Activated CD8-positive, alpha-beta T cell treated with anti-CD3 and anti-CD28 coated beads, Interleukin-2, amount 10 ng/mL, durations not matched to agents 7 days and 5 days (primary cell): ENCODE measurements at places on chromosomes 2 and 18.
A peak's percentile ranks its signal among the peaks of the same experiment; 100 is the strongest.

DNA sequence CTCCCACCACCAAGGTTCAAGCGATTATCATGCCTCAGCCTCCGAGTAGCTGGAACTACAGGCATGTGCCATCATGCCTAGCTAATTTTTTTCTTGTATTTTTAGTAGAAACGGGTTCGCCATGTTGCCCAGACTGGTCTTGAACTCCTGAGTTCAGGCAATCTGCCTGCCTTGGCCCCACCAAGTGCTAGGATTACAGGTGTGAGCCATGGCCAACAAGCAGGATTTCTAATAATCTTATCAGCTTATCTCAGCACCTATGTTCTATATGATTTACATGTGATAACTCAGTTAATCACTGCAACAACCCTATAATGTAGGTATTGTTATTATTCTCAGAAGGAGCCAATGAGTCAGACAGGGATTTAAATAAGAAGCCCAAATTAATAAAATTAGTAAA is 80.3 kb downstream of the GORASP2 start:
- DNase-seq: no peak

GRCh38 chr2:231356466-231356844 is 39.1 kb upstream of the B3GNT7 start:
- DNase-seq: no peak

GRCh38 chr2:106053116-106053515 is 141.0 kb downstream of the UXS1 start:
- no peak for DNase-seq

- DNase-seq: no peak
These were observed 73.8 kb upstream of the ACAA2 start for GRCh38 chr18:49886891-49887764.

DNA sequence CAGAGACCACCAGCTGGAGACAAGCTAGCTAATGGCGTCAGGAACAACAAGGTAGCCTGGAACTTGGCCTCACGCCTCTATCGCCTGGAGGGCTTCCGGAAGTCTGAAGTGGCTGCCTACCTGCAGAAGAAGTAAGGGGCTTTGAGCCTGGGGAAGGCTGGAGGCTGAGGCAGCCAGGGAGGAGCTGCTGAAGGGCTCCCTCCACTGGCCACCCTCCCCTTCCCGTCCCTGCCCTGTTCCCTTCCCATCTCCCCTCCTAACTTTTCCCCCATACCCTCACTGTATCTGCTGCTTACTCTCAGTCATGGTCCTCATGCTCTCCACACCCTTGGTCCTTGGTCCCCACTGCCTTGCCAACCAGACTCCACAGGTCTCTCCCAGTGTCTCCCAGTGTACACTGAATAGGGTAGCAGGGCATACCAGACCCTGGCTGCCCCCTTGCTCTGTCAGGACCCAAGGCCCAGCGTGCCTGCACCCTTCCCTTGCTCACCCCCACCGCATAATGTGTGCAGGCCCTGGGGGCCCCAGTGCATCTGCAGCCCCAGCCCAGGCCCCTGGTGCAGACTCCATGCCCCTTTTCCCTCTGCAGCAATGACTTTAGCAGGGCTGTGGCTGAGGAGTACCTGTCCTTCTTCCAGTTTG is 18.8 kb downstream of the PSD4 start:
- DNase-seq: no peak

DNA sequence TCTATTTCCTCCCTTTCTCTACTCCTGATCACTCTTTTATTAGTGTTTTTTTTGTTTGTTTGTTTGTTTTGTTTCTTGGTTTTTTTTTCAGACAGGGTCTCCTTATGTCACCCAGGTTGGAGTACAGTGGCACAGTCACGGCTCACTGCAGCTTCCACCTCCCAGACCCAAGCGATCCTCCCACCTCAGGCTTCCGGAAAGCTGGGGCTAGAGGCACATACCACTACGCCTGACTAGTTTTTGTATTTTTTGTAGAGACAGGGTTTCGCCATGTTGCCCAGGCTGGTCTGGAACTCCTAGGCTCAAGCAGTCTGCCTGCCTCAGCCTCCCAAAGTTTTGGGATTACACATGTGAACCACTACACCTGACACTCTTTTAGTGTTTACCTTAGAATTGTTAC is 122.3 kb downstream of the ATL2 start:
- no peak for DNase-seq

- no peak for DNase-seq
These were observed 28.6 kb downstream of the KCMF1 start for GRCh38 chr2:84999553-84999955.

DNA sequence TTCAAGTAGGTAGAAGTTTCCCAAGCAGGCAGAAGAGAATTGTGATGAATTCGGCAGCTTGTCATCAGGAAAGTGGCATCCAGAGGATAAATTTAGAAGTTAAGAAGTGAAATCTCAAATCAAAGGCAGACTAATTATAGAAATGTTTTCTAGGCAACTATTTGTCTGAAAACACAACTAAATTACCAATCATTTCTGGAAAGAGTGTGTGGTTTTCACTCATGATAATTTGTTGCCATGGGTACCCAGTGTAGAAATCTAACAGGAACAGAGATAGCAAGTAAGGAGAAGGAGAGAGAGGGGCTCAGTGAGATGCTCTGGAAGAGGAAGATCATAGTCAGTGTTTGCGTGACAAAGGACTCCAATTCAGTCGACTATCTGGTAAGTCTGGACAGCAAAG is 208.1 kb downstream of the NCKAP5 start:
- DNase-seq: no peak

DNA sequence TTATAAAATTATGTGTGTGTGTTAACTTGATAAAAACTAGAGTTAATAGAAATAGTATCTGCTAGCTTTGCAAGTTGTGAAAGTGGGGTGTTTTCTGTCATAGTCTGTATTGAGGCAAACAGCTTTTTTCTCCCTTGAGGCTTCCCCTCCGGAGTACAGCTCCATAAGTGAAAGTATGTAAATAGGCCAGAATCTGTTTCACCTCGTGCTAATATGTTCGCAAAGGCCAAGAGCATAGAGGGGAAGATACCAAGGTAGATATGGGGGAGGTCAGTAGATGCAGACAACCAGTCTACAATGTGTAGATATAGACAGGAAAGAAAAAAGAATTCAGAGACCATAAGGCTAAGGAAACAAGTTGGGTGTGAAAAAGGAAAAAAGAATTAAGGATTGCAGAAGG is 72.9 kb downstream of the PTRHD1 start:
- no peak for DNase-seq

DNA sequence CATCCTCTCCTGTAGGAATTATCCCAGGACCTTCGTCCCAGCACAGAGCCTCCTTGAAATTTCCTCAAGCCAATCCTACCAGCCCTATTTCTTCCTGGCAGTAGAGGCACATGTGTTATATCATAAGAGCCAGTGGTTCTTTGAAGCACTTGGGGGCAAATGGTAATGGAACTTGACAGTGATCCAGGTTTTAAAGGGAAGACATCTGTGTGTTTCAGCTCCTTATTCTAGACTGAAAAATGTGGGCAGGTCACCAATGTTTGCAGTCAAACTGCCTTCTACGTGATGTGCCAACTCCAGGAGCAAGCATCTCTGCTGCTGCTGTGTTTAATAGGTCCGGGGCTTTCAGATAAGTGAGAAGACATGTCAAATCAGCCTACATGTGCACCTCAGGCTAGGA is 157.1 kb downstream of the GALNT14 start:
- no peak for DNase-seq

DNA sequence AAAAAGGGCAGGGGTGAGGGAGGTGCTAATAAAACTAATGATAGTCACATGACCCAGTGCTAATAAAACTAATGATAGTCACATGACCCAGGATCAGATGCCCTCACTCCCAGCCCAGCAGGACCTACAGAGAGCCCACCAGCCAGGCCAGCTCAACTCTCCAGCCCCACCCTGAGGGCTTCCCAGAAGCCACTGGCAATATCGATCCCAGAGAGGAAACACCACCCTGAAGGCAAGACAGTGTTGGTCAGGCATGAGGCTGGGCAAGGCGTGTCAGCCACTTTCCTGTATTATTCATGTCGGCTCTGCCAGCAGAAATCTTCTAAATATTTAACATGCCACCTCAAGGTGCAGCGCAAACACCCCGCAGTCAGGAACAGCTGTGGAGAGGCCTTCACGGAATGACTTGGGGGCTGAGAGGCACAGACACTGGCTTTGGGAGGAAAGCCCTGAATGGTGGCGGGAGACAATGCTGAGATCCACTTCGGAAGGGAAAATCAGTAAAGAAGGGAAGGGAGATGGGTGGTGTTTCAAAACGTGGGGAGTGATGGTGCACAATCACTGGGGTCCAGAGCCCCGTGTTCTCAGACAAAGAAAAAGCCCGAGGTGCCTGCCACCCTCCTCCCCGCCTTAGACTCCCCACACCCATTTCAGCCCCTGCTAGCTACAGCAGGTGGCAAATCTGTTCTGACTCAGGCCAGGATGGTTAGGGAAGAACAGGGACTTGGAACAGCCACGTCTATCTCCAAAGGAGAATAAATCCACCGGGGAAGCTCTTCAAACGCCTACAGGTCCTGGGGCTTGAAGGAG is 1.4 kb downstream of the REEP1 start:
- no peak for DNase-seq

DNA sequence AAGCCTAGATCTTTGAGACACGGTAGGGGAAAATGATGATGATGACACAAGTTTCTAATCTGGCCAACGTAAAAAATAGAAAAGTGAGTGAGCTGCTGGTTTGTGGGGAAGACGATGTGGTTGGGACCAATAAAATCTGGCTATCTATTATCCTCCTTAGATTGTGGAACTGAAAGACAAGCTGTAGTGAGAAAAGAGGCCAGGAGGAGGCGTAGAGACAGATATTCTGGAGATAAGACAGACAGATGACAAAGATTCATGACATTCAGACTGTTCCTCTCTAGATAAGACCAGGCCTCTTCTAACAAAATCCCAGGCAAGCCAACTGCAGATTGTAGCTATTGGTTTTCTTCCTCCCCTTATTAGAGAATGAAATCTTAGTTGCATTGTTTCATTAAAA is 376.3 kb upstream of the UBE2E3 start:
- DNase-seq: peak; percentile 23

DNA sequence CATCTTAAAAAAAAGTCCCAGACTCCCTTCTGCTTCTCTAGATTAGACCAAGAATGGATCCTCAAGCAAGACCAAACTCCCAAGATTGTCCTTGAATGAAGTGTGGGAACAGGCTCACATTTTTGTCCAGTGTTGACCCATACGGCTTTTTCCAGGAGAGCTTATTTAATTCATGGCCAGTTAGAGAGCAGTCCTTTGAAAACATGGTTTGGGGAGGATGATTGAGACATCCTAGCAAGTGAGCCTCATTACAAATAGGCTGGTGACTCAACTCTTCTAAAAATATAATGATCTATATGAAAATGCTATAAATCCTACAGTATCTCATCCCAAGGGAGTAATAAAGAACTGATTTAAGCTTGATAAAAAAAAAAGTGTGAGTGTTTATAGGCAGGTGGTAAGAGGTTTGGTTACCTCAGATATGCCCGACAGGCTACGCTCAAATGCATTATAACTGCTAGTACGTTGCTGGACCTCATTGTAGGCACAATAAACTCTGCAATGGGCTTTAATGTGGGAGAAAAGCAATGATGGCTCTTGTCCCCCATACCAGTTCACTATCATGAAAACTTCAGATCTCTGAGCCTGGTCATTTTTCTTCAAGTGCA is 17.0 kb downstream of the ANKRD29 start:
- DNase-seq: no peak

DNA sequence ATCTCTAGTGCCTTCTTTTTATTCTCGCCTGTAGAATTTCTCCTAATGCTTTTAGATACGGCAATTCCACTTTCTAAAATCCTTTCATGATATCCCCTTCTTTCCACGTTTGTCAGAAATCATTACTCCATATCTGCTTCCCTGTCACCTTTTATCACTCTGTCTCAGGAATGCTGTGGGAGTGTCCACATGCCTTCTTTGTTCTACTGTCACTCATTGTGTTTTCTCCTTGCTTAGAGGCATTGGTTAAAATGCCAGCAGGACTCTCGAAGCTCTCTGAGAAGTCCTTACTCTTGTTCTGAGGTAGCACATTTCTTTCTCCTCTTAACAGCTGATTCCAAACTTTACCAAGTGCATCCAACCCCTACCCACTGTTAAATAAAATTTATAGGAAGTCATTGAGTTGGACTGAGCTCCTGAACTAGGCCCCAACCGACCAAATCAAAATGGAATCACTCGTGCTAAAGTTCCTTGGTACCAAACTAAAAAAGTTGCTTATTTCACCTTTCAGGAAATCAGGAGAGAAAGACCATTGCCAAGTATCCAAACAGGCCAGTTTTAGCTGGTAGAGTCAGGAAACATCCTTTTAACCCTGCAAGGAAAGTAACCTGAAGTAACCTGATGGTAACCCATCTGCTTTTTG is 10.6 kb upstream of the GALNT5 start:
- DNase-seq: no peak

DNA sequence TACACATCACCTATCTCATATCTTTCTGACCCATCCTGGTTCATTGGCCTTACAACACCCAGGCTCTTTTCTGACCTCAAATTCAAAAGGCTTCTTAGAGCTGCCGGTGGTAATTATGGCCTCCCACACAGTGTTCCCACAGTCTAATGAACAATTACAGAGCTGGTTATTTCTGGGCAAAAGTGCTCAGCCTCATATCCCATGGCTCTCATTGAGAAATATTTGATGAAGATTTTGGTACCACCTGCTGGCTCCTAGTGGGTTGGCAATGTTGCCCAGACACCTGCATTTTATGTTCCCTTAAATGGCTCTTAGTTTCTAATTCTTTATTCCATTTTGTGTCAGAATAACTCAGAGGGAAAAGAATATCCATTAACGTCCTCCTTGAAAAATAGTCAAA is 20.1 kb upstream of the SCYGR2 start:
- no peak for DNase-seq

- no peak for DNase-seq
These were observed 165.9 kb upstream of the PGAP1 start for GRCh38 chr2:197092431-197092830.

DNA sequence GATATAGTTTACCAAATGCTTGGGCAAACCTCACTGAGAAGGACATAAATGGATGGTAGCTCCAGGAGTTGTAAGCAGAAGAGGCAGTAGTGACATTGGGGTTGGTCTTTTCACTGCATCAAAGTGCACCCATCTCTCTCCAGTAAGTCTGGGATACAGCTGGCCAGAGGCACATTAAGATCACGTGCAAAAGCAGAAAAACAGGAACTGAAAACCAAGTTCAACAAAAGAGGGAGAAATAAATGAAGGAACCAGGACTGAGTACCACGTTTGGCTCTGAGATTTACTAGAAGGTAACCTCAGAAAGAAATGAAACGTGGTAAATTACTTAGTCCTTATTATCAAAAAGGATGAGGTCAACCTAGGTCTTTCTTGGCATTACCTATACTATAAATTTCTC is 259.2 kb downstream of the OSR1 start:
- no peak for DNase-seq

GRCh38 chr18:34957119-34957863 is 83.9 kb upstream of the MAPRE2 start:
- DNase-seq: no peak
